Small intestine (tissue), 16 donors: ENCODE measurements at places on chromosomes 7 and 10.

- peaks cover 10% of the 10 kb centered on the region for H3K36me3 ChIP-seq
- H3K27me3 ChIP-seq: no peaks in the 10 kb centered on the region
- H3K4me1 ChIP-seq: no peaks in the 10 kb centered on the region
- no peak for DNase-seq
Measured at GRCh38 chr7:2943851-2944601, 99.6 kb downstream of the CARD11 start.

GRCh38 chr7:113085781-113086390, 741 bp downstream of the GPR85 start:
- no peak overlapping the region for H3K4me3 ChIP-seq
- DNase-seq: no peak
- peaks cover 2% of the 10 kb centered on the region for H3K4me1 ChIP-seq
- H3K36me3 ChIP-seq: no peaks in the 10 kb centered on the region
- H3K27ac ChIP-seq: no peak overlapping the region
- peaks cover 8% of the 10 kb centered on the region for H3K27me3 ChIP-seq

DNA sequence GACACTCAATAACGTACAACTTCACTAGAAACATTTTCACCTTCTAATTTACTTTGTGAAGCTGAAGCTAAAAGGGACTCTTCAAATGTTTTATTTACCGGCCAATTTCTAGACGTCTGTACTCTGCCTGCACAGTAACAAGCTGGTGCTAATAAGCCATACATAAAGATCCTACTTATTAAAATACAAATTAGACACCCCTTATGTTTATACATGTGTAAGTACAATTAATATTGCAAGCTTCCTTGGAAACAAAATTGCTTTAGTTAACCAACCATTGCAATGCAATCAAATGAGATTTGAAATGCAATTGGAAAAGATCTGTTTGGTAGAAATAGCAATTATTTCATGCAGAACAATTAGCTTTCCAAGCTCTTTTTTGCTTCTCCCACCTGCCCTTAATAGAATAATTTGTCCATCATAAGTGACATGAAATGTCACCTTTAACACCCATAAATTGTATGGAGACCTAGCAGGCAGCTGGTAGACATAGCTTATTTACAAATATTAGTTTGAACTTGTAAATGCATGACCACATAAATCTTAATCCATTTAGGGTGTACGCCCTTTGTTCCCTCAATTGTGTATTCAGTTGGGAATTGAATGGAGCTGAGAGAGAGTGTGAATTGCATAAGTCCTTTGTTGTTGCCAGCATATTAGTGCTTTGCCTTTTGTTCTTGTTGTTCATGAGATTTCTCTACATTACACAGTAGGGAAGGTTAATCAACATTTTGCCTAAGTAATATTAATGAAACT, 277.1 kb downstream of the CACNA2D1 start:
- H3K4me1 ChIP-seq: no peaks in the 10 kb centered on the region
- no peaks in the 10 kb centered on the region for H3K36me3 ChIP-seq
- no peak for DNase-seq
- no peaks in the 10 kb centered on the region for H3K27me3 ChIP-seq
- H3K27ac ChIP-seq: no peak overlapping the region

DNA sequence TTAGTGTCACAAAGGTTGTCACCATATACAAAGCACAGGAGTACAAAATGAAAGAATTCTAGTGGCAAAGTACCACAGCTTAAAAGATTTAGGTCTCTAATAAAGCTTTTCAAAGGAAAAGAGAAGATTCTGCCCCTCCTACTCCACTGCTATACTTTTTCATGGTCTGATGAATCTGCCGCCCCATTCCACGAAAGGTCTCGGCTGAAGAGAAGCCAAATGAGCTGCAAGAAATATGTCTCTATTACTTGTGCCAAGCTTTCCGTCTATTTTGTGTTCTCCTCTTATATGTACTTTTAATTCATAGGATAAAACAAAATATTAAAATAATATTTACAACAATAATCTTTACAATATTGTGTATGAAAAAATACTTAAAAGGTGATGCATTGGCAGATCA, 222.6 kb downstream of the ANK3 start:
- no peak for DNase-seq
- H3K27ac ChIP-seq: no peak overlapping the region
- H3K4me1 ChIP-seq: no peaks in the 10 kb centered on the region
- H3K36me3 ChIP-seq: no peaks in the 10 kb centered on the region
- H3K4me3 ChIP-seq: no peak overlapping the region
- H3K27me3 ChIP-seq: no peaks in the 10 kb centered on the region

DNA sequence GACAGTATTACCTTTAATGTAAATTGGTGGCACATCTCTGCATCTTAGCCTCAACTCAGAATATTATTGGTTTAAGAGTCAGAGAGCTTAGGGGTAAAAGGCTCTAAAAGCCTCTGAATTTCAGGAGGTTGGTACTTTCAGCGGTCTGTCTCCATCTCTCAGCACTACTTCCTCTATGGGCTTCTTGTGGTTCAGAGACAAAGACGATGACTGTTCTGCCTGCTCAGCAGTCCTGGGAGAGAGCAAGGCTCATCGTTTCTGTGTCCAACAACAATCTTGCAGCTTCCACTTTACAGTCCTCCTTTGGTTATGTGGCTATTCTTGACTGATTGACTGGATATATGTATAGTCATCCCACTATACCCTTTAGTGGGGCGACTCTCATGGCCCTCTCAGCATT, 394.7 kb downstream of the AUTS2 start:
- no peaks in the 10 kb centered on the region for H3K4me1 ChIP-seq
- H3K4me3 ChIP-seq: no peak overlapping the region
- H3K27ac ChIP-seq: no peak overlapping the region
- H3K27me3 ChIP-seq: no peaks in the 10 kb centered on the region
- no peak for DNase-seq
- no peaks in the 10 kb centered on the region for H3K36me3 ChIP-seq

DNA sequence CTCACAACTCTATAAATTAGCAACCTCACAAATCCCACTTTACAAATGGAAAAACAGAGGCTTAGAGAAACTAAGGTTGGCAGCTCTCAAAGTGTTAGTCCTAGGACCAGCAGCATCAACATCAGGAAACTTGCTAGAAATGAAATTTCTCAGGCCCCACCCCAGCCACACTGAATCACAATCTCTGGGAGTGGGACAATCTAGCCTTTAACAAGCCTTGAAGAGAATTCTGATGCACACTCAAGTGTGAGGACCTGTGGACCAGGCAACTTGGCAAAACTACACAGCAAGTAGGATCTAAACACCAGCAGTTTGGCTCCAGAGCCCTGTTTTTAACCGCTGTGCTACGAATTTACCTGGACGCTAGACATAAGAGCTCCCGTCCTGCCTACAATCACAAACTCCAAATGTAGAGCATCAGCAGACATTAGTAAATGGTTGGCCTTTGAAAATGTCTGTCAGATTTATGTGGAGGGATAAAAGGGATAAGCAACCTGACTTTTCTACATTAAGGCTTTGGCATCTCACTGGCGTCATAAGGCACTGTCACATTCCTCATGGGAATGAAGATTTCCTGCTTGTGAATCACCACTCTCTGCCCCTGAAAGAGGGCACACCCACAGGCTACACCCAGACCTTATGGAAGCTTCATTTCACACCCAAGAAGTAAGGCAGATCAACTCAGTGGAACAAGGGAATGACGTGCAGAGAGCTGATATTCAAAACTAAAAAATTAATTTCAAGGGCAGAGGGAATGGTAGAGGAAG, 34.5 kb downstream of the PPP1R3C start:
- H3K4me1 ChIP-seq: peaks cover 6% of the 10 kb centered on the region
- peak; percentile 46 for DNase-seq
- H3K4me3 ChIP-seq: no peak overlapping the region
- H3K27ac ChIP-seq: peak overlapping the region; percentile 72
- H3K27me3 ChIP-seq: no peaks in the 10 kb centered on the region

- no peak overlapping the region for H3K4me3 ChIP-seq
- no peaks in the 10 kb centered on the region for H3K4me1 ChIP-seq
- H3K27ac ChIP-seq: no peak overlapping the region
- H3K36me3 ChIP-seq: peaks cover 9% of the 10 kb centered on the region
- no peaks in the 10 kb centered on the region for H3K27me3 ChIP-seq
- DNase-seq: no peak
Measured at GRCh38 chr10:86922553-86922961, 34.9 kb downstream of the MMRN2 start.

GRCh38 chr7:158394936-158395335, 192.7 kb downstream of the PTPRN2 start:
- no peak overlapping the region for H3K27ac ChIP-seq
- H3K4me1 ChIP-seq: peaks cover 14% of the 10 kb centered on the region
- no peak for DNase-seq
- H3K36me3 ChIP-seq: no peaks in the 10 kb centered on the region
- no peaks in the 10 kb centered on the region for H3K27me3 ChIP-seq

DNA sequence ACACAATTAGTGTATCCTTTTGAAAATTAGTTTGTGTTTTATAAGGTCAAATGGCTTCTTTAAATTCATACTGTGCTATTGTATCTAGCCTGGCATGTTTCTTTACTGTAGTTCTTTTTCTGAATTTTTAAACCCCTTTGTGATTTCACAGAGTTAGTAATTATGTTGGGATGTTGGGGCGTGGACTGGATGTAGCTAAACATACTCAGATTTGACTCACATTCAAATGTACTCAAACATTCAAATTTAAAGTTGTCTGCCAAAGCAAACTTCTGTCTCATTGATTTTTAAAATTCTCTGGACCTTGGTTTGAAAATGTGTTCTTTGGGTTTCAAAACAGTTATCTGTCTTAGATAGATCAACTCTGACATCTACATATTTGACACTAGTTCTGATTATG, 7.2 kb upstream of the NRP1 start:
- no peaks in the 10 kb centered on the region for H3K27me3 ChIP-seq
- no peak overlapping the region for H3K27ac ChIP-seq
- no peak overlapping the region for H3K4me3 ChIP-seq
- H3K4me1 ChIP-seq: peaks cover 5% of the 10 kb centered on the region
- no peak for DNase-seq

DNA sequence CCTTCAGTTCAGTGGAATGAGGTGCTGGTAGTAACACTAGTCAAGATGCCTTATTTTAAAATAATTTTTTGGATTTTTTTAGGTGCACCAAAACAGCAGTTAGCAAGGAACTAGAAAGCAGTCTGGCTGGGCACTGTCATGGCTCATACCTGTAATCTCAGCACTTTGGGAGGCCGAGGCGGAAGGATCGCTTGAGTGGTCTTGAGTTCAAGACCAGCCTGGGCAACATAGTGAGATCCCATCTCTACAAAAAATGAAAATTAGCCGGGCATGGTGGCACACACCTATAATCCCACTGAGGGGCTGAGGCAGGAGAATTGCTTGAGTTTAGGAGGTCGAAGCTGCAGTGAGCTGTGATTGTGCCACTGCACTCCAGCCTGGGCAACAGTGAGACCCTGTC, 25.8 kb downstream of the PLA2G12B start:
- H3K27me3 ChIP-seq: no peaks in the 10 kb centered on the region
- DNase-seq: no peak
- peaks cover 2% of the 10 kb centered on the region for H3K36me3 ChIP-seq
- H3K4me1 ChIP-seq: no peaks in the 10 kb centered on the region
- no peak overlapping the region for H3K27ac ChIP-seq

GRCh38 chr7:6316226-6316625, 43.8 kb upstream of the CYTH3 start:
- no peaks in the 10 kb centered on the region for H3K27me3 ChIP-seq
- no peaks in the 10 kb centered on the region for H3K36me3 ChIP-seq
- H3K27ac ChIP-seq: no peak overlapping the region
- H3K4me1 ChIP-seq: no peaks in the 10 kb centered on the region
